ENCODE measurements at places on chromosomes 6 and 20.

DNA sequence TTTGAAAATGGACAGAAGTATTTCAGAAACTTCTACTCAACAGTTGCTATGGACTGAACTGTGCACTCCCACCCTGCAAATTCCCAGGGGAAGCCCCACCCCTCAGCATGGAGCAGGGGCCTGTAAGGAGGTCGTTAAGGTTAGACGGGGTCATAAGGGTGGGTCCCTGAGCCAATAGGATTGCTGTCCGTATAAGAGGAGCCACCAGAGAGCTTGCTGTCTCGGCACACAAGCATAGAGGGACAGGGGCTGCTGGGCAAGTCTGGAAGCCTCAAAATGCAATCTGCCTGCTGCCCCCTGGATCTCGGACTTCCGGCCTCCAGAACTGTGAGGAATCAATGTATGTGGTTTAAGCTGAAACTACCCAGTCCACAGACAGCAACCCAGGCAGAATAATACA lies 37.4 kb upstream of the AFDN start:
- DNase-seq: no peak

- DNase-seq: no peak
Observed at GRCh38 chr6:157659536-157660271, 163.3 kb upstream of the SNX9 start.

- no peak for DNase-seq
Observed at GRCh38 chr6:132060591-132060990, 109.4 kb upstream of the CCN2 start.

- DNase-seq: no peak
Observed at GRCh38 chr20:63466861-63467260, 5.6 kb downstream of the KCNQ2 start.

Measured in CD14-positive monocyte (primary cell).